ENCODE measurements at places on chromosomes 4 and X.

GRCh38 chr4:7638489-7638888, 203.8 kb upstream of the PSAPL1 start:
- no peaks in the 10 kb centered on the region for H3K36me3 ChIP-seq
- H3K27ac ChIP-seq = no peak overlapping the region
- H3K4me1 ChIP-seq = peaks cover 3% of the 10 kb centered on the region
- DNase-seq = no peak
- H3K27me3 ChIP-seq = no peaks in the 10 kb centered on the region

- DNase-seq = no peak
- H3K4me1 ChIP-seq = no peaks in the 10 kb centered on the region
- H3K4me3 ChIP-seq = no peak overlapping the region
- H3K27me3 ChIP-seq = no peaks in the 10 kb centered on the region
- H3K36me3 ChIP-seq = no peaks in the 10 kb centered on the region
These were observed 94.8 kb downstream of the ARSJ start for GRCh38 chr4:113884655-113885054.

GRCh38 chr4:17599826-17600225, 14.6 kb upstream of the MED28 start:
- DNase-seq = no peak
- no peaks in the 10 kb centered on the region for H3K27me3 ChIP-seq
- no peak overlapping the region for H3K27ac ChIP-seq
- peaks cover 27% of the 10 kb centered on the region for H3K36me3 ChIP-seq
- no peak overlapping the region for H3K4me3 ChIP-seq

DNA sequence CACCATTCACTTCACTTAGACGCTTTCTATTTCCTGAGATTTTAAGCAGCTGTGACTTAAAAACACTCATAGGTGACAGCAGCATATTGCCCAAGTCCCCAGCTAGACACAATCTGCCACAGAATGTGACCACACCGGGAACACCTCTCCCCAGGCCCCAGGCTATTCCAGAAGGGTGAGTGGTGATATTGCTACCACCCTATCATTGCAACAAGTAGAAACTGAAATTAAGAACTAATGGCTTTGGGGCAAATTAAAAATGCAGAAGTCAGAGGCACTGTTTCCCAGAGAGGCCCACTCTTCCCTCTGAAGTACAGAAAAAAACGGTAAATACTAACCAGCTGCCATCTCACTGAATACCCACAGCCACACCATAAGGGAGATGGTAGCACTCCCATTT, 35.0 kb downstream of the QDPR start:
- H3K36me3 ChIP-seq = no peaks in the 10 kb centered on the region
- no peaks in the 10 kb centered on the region for H3K4me1 ChIP-seq
- no peak overlapping the region for H3K4me3 ChIP-seq
- no peaks in the 10 kb centered on the region for H3K27me3 ChIP-seq
- DNase-seq = no peak

GRCh38 chrX:53422861-53423306, at the start of gene RIBC1:
Gene RIBC1 (plus strand): TSS chrX:53422873. CDS start chrX:53426277, 3,404 bp downstream.
- H3K4me3 ChIP-seq = peak within 1 kb of the TSS; percentile 87
- no peak for DNase-seq
- H3K27ac ChIP-seq = peak within 1 kb of the TSS; percentile 95
- H3K4me1 ChIP-seq = peaks cover 17% of the 10 kb centered on the region

DNA sequence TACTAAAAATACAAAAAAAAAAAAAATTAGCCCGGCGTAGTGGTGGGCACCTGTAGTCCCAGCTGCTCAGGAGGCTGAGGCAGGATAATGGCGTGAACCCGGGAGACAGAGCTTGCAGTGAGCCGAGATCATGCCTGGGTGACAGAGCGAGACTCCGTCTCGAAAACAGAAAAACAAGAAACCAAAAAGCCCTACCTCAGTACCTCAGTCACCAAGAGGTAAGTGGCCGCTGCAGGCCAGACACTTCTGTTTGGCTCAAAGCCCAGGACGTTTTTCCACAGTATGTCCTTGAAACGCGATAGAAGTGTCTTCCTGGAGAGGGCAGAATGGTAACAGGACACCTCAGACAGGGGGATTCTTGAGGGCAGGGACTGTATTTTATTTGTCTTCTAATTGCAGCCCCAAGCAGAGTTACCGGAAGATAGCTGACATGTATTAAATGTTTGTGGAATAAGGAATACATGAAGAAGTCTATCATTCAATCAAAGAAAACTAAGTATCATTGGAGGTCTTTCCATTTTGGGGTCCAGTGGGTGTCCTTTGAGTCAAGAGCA, 63.6 kb downstream of the CLNK start:
- H3K4me3 ChIP-seq = no peak overlapping the region
- no peak overlapping the region for H3K27ac ChIP-seq
- no peaks in the 10 kb centered on the region for H3K27me3 ChIP-seq
- no peak for DNase-seq
- H3K4me1 ChIP-seq = peaks cover 8% of the 10 kb centered on the region
